ENCODE measurements at places on chromosomes 4 and X.

GRCh38 chr4:167233685-167234315, 494 bp downstream of the SPOCK3 start:
- DNase-seq: no peak

DNA sequence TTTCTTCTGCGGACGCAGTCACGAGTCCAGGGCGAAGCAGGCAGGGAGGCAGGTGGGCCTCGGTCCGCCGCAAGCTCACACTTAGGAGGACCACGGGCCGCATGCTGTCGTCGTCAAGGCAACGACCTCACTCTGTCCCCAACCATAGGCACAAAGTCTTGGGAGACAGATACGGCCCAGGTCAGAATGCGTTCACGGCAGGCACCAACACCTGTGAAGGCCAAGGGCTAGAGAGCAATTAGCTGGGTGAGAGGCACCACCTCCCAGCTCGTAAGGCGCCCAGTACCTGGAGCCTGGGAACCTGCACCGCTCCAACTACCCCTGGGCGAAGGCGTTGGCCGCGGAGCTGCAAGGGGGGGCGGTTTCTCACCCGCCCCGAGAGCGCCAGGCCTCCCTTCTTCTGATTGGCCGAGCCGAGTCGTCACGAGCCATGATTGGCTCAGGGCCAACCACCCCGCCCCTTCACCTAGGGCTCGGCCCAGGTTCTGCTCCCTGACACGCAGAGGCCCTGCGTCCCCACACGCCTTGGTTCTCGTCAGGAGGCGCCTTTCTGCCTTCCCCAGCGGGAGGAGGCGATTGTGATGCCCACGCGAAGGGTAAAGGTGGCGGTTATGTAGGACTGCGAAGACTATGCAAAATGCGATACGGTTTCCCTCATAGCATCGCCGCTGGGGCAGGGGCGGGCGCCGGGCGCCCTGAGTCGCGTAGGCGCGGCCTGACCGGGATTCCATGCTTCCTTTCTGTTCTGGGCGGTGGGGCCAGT, at the start of gene CDKL2:
TSS of gene CDKL2 (minus strand) at position 355 of the 763 bp plus-strand sequence. CDS start 4,540 bp downstream, outside the sequence.
- peak; percentile 69 for DNase-seq

DNA sequence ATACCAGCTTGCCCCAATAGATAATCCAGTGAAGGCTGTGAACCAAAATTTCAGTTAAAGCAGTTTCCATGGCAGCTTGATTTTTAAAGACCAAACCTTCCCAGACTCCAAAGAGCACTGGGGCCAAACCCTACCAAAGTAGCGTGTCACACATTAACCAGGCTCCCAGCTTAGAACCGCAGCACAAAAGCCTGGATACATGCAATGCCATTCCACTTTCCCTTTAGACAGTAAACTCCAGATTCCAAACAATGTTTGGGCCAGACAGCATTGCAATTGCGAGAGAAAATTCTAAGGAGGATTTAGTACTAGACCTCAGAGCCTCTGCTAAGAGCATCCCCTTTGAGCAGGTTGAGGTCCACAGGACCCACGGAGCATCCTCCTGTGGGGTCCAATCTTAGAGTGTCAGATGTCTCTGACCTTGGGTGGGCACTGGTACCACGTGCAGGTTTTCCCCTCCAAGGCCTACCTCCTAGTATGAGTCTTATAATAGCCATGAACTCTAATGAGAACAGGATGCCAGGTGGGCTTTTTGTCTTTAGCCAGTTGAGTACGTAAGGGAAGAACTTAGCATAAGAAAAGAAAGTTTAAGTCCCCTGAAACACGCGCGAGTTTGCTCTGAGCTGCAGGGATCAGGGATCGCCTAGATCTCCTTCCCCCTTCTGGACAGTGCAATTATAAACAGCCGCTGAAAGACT, 38.8 kb downstream of the MGARP start:
- no peak for DNase-seq

DNA sequence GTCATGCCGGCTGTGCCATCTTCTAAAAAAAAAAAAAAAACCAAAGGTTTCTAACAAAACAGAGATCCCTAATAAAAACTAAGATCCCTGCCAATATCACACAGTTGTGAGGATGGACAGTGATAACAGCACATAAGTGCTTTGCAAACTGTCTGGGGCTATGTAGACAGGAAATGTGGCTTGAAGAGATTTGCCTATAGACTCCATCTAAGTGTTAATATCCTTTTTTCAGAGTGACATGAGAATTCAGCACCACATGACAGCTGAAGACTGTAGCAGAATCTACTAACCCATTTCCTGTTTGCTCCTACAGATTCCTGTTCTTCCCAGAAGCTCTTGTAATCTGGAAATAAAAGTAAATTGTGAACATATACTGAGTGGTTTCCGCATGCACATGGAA, 215.4 kb downstream of the KDR start:
- no peak for DNase-seq

DNA sequence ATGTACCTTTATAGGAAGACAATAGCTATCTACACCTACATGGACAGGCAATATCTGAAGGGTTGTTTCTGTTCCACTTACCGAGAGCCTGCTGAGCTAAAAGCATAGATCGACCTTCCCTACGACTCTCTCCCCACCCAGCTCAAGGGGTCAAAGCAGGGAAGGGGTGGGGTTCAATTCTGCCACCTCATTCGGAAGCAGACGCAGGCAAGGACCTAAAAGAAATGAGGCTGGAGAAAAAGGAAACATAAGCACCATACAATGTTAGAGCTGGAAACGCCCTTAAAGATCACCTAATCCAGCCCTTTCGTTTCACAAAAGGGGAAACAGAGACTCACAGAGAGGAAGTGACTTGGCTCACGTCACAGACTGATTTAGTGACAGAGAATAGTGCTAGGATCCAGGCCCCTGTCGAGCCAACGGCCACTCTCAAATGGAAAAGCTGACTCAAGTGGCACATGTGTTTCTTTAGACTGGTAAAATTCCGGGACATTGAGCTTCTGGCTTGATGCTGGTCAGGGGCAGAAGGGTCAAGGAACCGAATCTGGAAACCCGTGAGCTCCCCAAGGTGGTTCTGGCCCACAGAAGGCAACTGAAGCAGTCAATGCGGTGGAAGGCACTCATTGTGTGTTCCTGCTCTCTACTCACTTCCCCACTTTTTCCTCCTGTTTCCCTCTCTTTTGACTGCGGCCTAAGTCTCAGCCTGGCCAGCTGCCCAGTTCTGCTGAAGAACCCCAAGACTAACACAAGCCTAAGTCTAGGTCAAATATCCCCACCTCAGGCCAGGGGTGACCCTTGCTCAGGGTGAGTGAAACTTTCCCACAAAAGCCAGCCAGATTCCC, 7.5 kb downstream of the SEPTIN6 start:
- DNase-seq: no peak

DNA sequence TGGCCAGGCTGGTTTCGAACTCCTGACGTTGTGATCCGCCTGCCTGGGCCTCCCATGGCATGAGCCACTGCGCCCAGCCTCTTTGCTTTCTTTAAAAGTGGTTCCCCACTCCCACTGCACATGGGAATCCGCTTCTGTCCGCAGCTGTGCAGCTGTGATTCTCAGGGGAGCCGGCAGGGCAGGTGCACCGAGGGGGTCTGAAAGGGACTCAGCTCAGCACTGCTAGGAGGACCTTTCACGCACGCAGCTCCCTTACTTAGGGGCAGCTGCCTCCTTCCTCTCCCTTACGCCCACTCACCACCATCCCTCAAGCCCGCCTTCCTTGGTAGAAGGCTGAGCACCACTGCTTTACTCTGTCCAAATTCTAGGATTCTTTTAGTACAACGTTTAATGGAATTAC, 40.4 kb upstream of the CYP4V2 start:
- DNase-seq: no peak

Data from NCI-H226 (cell line).